ENCODE measurements at places on chromosomes 16 and 17.
A peak's percentile ranks its signal among the peaks of the same experiment; 100 is the strongest.

DNA sequence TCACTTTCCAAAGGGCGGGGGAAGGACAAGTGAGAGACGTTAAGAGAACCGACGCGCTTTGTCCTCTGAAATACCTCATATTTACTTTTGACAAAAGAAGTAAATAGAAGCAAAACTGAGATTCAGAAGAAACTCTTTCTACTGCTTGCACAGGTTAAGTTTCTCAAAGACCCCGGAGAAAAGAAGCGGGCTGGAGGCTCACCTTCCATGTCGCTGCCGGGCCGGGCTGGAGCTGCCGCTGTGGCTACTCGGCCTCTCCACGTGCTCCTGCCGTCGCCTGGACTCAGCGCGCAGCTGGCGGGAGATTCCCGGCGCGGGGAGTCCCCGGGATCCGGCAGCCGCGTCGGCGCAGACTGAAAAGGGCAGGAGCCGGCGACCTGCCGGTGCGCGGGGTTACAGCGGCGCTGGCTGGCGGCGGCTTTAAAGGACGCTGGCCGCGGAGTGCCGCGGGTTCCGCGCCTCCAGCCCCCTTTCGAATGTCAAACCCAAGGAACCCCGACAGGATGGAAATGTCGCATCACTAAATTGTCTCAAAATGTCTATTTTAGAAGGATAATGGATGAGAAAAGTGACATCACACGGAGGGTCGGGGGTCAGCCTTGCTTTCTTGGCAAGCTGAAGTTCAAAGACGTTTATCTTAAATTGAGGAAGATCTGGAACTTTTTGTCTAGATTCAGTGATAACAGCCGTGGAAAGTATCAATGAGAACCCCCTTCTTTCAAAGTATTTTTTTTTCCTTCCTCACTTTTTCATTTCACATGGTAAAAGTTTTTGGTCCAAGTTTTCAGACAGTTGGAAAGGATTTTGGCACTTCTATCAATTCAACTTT is at the start of gene IKZF3:
IKZF3 (minus strand) TSS at position 395 of the 829 bp plus-strand sequence; CDS start at position 209, 186 bp downstream.
- DNase-seq: no peak

DNA sequence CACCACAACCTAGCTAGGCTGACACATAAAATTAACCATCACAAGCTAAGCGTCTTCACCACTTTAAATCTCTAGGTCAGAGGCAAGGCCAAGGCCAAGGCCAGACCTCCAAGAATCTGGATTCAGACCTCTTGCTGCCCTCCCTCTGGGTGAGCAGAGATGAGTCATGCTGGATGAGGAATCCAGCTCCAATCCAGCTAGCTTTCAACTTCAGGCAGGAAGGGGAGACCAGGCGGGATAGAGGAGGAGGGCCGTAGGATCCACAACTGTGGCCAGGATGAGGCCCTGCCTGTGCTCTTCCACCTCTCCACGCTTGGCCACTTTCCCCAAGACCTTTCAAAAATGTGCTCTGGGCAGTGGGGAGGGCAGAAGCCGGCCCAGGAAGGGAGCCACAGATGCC is 14.7 kb downstream of the LRRC75A start:
- DNase-seq: peak; percentile 67

GRCh38 chr16:70364399-70364798 is 17.7 kb downstream of the DDX19A start:
- no peak for DNase-seq

DNA sequence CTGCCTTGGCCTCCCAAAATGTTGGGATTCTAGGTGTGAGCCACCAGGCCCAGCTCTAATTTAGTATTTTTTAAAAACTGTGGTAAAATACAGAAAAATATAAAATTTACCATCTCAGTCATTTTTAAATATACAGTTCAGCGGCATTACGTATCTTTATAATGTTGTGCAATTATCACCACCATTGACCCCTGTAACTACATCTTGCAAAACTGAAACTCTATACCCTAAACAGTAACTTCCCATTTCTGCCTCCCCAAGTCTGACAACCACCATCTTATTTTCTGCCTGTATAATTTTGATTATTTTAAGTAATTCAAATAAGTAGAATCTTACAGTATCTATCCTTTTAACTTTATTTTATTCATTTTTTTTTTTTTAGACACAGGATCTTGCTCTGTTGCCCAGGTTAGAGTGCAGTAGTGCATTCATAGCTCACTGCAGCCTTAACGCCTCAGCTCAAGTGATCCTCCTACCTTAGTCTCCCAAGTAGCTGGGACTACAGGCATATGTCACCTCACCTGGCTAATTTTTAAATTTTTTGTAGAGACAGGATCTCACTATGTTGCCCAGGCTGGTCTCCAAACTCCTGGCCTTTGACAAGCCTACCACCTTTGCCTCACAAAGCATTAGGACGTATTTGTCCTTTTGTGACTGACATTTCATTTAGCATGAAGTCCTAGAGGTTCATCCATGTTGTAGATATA is 10.9 kb upstream of the GGA2 start:
- no peak for DNase-seq

- DNase-seq: no peak
Measured at GRCh38 chr16:54718376-54718775, 212.3 kb upstream of the IRX5 start.

- no peak for DNase-seq
Measured at GRCh38 chr17:81083125-81083765, 48.3 kb downstream of the BAIAP2 start.

DNA sequence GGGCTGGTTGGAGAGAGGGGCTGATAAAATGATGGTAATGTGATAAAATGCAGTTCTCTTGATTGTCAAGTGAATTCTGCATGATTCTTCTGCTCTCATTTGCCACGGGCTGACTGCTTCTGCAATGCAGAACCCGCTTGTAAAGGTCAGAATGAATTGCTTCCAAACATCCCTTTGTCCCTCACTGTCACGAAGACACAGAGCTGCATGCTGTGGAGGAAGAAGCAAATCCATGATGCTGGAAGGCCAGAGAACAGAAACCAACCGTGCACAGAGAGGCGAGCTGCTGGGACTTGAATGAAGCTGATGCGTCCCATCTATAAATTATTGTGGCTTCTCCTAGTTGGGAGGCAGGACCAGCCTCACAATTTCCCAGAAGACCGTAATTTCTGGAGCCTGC is 171.6 kb downstream of the PRKCB start:
- no peak for DNase-seq

GRCh38 chr16:77749415-77749814 is 27.1 kb downstream of the NUDT7 start:
- DNase-seq: no peak

DNA sequence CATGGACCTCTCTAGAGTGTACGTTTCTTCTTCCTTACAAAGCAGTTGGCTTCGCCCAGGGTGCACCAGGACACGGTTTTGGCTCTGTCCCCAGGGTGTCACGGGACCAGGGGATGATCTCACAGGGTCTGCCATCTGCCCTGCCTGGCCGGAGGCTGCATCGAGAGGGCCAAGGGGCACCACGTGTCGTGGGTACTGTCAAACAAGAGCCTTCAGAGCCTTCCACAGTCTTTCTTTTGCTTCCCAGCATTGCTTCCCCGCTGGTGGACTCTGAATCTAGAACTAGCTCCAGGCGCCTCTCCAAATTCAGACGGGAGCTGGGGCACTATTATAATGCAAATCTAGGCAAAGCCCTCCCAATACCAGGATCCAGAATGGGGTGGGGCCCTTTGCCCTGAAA is 47.9 kb downstream of the MAPT start:
- DNase-seq: no peak

DNA sequence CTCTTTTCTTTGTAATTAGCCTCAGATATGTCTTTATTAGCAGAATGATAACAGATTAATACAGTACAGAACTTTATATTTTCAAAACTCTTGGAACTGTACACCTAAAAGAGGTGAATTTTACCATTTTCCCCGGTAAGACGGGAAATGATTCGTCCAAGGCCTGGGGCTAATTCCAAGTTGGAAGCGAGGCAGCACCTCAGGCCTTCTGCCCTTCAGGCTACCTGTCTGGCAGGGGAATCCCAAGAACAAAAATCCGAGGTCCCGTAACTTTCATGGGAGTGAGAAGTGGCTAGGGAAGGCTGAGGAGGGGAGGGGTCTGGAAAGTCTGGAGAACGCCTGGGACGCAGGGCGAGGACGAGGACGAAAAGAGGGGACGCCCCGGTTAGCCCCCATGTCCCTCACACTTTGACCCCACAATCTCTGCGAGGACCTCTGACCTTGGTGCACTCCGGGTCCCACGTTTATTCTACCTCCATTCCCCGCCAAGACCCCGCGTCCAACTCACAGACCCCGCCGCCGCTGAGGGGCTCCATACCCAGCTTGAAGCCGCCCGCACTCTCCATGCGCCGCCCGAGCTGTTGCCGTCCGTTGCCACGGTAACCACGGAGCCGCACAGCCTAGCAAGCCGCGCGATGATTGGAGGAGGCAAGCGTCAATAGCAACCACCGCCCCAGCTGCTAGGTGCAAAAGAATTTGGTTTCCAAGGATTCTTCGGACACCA is at the start of gene HYDIN:
HYDIN (minus strand) TSS at position 601 of the 724 bp plus-strand sequence. CDS start 43,827 bp downstream, outside the sequence.
- DNase-seq: no peak

DNA sequence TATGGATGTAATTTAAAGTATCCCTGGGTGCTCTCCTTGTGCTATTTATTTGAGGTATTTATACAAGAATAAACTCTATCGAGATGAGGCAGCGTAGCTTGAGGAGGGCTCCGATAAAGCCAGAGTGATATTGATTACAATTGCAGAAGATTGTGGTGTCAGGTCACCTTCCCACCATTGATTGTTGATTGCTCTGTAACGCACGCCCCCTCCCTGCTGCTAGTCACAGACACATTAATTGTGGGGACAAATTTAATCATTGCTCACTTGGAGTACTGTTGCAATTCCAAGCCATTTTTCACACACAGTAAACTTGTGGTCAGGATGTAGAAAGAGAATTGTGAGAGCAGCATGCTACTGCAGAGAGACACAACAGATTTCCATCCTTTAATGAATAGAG is 75.4 kb downstream of the IRX3 start:
- DNase-seq: no peak

GRCh38 chr16:56134790-56135189 is 56.5 kb upstream of the GNAO1 start:
- DNase-seq: no peak

GRCh38 chr16:23288726-23289512 is 13.2 kb upstream of the SCNN1B start:
- DNase-seq: no peak

GRCh38 chr16:77724174-77724573 is 1.9 kb downstream of the NUDT7 start:
- DNase-seq: no peak

GRCh38 chr17:50133028-50133768 is 3.2 kb upstream of the SAMD14 start:
- no peak for DNase-seq

DNA sequence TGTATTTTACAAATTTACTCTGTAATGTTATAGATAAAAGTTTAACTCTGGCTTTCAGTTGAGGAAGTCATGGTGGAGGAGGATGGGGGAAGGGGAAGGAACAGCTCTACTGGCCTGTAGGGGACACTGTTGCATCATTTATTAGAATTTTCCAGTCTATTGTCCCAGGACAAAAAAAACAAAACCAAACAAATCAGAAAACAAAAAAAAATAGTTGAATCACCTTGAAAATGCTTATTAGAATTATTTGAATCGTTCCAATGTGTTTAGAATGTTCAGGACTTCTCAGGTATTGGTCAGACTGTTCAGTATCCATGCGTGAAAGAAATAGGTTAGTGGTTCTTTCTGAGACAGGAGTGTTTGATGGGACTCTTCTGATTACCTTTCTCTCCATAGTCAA is 242.0 kb downstream of the FTO start:
- no peak for DNase-seq

DNA sequence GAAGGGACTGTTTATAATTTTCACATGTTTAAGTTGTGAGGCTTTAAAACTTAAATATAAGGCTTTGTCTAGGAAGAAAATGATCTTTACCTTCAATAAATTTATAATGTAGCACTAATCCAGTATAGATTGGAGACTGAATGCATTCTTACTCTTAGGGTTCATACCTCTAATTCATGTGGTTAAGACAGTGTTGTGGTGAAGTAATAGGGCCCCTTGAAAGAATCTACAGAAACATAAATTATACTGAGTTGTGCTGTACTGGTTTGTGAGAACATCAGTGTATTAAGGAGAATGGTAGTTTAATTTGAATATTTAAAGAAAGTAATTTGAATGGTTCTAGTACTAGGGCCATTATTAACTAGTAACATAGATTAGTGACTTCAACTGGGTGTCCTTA is 13.7 kb downstream of the HAPSTR1 start:
- DNase-seq: no peak

DNA sequence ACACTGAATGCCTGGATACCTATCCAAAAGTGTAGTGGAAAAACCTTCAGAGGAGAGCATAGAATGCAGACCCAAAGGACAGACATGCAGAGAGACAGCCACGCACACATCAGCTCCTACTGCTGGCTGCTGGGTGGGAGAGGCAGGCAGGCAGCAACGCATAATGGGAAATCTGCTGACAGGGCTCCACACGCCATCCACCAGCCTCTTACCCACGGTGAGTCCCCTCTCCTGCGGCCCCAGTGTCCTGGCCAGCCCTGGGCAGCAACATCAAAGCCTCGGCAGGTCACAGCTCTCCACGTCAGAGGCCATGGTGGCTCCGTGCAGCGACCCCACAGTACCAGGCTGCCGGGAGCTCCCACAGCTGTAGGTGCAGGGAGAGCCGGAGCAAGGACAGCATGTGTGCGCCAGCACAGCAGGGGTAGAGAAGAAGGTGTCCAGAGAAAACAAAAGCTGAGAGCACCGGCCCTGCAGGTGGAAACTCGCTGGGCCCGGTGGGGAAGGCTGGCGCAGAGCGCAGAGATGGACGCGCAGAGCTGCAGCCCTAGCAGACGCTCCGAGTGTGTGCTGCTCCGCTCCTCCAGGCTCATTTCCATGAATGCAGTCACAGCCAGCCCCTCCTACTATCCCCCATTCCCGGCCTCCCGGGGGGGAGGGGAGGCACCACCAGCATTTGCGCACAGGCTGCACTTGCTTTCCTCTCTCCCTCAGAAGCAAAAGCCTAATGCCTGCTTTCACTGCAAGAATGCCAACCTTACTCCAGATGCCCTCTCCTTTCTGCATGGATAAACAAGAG is 58.9 kb downstream of the CYTH1 start:
- DNase-seq: no peak

DNA sequence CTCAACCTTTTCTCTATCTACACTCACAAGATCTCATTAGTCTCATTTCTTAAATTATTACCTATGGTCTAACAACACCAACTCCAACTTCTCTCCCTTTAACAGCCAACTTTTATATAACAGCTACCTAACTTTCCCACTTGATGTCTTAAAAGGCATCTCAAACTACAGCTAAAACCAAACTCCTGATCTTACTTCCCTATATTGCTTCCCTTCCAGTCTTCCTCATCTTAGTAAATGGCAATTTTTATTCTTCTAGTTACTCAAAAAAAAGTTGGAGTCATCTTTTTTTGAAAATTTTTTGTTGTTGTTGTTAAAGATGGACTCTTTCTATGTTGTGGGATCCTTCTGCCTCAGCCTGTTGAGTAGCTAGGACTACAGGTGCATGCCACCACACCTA is 15.3 kb downstream of the SRR start:
- DNase-seq: no peak
